Kidney epithelial cell (primary cell): ENCODE measurements at places on chromosomes 5 and 9.
A peak's percentile ranks its signal among the peaks of the same experiment; 100 is the strongest.

GRCh38 chr5:180352116-180353047 lies 754 bp downstream of the GFPT2 start:
- no peak for DNase-seq

GRCh38 chr5:1662559-1663085 lies 137.0 kb downstream of the MRPL36 start:
- DNase-seq: no peak

GRCh38 chr9:109499093-109499630 lies 1.1 kb upstream of the PTPN3 start:
- DNase-seq: no peak

- DNase-seq: peak; percentile 4
Measured at GRCh38 chr9:13083963-13084528, 195.4 kb downstream of the MPDZ start.

DNA sequence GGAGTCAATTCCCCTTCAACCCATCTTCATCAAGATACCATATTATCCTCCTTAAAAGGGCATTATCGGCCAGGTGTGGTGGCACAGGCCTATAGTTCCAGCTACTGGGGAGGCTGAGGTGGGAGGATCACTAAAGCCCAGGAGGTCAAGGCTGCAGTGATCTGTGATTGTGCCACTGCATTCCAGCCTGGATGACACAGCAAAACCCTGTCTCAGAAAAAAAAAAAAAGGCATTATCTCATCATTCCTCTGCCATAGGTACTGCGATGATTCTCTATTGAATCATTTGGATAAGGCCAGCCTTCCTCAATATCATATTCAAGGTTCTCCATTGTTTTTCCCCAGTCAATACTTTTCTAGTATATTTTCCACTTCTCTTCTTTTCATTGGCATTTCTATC lies 39.2 kb upstream of the RAB3C start:
- no peak for DNase-seq

DNA sequence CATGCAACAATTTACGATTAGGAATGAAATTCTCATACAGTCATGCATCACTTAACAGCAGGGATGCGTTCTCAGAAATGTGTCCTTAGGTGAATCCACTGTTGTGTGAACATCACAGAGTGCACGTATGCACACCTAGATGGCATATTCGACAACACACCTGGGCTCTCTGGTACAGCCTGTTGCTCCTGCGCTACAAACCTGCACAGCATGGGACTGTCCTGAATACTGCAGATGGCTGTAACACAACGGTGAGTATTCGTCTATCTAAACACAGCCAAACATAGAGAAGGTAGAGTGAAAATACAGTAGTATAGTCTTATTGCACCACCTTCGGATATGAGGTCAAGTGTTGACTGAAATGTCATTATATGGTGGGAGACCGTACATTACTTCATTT lies 44.0 kb upstream of the LCP2 start:
- no peak for DNase-seq

GRCh38 chr9:114733816-114734215 lies 51.8 kb upstream of the TEX48 start:
- DNase-seq: no peak

DNA sequence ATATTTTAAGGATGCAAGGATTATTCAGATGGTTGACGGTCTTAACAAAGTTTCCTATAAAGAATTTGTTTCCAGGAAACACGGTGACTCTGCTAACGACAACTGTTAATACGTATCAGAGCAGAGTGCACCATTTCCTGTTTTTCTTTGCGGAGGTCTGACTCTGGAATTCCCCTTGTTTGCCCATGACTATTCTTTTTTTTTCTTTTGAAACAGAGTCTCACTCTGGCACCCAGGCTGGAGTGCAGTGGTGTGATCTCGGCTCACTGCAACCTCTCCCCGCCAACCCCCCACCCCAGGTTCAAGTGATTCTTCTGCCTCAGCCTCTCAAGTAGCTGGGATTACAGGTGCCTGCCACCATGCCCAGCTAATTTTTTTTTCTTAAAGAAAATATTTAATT lies 115.9 kb downstream of the CDC42SE2 start:
- peak; percentile 66 for DNase-seq

- no peak for DNase-seq
Measured at GRCh38 chr9:122368642-122369041, 2.2 kb upstream of the PTGS1 start.

DNA sequence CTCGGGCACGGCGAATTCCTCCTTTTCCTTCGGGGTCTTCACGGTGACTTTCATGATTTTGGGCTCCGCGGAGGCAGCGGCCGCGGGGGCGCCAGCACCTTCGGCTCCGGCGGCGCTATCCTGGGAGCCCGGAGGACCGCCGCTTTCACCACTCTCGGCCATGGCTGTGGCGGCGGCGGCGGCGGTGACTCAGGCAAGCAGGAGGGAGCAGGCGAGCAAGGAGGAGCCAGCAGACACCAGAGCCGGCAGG lies 315 bp downstream of the UBQLN1 start:
- peak; percentile 29 for DNase-seq

- DNase-seq: no peak
Measured at GRCh38 chr9:87751423-87751822, 25.5 kb downstream of the CTSL start.

- DNase-seq: no peak
Measured at GRCh38 chr5:1378866-1379659, 34.2 kb upstream of the CLPTM1L start.

DNA sequence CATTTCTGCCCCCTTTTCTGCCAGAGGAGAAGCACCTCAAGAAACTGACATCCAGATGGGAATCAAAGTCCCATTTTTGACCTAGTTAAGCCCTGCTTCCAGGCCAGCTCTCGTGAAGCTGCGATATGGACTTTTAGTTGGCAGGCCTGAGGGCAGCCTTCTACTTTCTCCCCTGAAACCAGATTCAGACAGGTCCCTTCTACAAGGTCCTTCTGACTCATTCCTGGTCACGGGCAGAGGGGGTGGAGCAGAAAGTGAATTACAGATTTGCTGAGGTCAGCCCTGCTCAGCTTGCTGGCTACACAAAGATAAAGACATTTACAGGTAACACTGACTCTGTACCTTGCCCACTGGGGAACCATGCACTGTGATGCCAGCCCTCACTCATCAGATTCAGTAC lies 52.8 kb upstream of the TUT7 start:
- DNase-seq: peak; percentile 61

DNA sequence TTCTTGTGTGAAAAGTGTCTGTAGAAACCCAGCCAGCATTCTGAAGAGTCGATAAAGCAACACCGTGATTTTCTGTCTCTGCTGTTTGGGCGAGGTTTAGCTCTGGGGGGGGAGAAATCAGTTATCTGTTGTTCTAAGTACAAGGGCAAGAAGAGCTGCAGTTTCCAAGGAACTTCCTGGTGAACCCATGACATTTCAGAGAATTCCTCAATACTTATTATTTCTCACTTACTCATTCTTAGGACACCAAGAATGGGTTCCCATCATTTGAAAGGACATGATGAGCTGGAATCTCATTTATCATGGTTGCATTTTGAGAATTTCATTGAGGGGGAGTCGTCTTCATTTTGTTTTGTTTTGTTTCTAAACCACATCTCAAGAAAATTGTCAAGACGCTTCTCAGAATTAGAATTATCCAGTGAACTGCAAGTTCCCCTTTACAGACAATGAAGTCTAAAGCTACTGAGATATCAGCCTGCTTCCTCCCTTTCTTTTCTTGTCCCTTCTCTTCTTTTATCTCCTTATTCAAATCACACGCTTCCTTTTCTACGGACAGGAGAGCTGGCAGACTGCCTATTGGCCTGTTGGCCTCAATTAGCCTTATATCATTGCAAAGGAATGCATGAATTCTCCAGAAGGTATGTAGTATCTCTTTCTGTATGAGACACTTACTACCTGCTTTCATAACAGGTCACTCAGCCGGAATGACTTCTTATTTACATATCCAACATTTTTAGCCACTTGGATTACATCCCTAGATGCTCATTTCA lies 53.7 kb downstream of the ZNF462 start:
- peak; percentile 88 for DNase-seq

DNA sequence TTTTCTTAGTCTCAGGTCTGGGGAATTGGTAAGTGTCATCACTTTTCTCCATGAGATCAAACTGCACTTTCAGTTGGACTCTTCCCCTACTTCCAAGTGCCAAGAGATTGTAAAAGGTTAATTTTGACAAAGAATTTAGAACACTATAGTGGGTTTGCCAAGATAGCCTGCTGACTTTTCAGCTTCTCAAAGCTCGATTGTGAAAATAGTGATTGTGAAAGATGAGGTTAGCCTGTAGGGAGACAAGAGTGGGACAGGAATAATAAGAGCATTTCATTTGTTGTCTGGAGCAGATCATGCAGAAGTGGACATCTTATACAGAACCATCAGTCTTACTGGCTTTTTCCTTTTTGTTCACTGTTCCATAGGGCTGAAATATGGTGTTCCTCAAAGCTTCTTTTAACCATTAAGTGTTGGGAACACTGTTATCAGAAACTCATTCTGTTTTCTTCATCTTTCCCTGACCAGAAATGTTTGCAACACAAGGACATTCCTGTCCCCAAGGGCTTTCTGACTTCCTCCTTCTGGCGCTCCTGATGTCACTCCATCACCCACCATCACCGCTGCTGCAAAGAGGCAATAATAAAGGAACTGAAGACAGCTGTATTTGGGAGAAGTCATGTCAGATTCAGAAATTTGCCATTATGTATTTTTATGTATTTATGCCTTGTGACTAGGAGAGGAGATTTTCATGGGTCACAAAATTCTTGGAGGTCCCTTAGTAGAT lies 11.6 kb upstream of the SPTAN1 start:
- DNase-seq: no peak

DNA sequence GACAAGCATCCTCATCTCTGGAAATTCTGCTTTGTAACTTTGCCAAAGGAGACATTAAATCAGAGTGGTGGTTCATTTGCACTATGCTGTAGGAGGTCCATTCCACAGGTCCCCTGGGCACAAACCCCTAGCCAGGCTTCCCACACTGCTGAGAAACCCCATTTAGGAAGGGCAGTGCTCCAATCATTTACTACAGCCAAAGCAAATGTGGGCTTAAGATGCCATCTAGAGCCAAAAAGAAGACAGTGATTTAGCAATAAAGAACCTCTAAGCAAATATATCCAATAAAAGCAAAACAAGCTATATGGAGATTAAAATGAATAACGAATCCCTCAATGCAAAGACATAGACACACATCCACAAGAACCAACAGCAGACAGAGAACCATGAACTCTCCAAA lies 129.0 kb upstream of the ALDH1B1 start:
- DNase-seq: no peak

DNA sequence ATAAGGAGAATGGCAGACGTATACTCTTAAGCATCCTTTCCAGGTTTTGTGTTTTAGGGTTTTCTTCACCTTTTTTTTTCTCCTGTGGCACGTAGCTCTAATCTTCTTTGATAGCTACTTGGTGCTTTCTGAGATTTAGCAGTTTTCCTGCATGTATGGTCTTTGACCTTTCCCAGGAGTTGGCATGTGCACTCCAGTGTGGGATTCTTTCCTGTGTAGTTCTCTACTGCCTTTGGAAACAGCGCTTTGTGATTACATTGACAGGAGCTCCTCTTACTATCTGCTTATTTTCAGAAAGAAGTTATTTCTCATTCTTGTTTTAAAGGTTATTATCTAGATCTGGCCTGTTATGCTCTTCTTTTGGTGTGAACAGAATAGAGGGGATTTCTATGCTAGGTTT lies 65.5 kb downstream of the UNC13B start:
- DNase-seq: no peak

DNA sequence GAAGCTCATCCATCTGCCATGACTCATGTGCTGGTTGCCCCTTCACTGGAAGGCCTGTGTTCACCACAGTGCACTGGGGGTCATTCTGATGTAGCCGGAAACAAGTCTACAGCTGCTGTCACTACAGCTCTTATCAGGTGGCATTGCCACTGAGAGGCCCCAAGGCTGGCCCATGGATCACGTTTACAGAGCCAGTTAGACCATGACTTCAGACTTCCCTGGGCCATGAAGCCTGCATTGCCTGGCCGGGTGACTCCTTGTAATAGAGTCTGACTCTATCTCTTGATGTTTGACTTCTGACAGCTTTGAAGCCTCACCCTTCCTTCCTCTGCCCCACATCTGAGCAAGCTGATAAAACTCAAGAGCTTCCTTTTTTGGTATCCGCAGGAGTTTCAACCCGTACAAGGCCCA lies 473.5 kb upstream of the DAP start:
- no peak for DNase-seq

DNA sequence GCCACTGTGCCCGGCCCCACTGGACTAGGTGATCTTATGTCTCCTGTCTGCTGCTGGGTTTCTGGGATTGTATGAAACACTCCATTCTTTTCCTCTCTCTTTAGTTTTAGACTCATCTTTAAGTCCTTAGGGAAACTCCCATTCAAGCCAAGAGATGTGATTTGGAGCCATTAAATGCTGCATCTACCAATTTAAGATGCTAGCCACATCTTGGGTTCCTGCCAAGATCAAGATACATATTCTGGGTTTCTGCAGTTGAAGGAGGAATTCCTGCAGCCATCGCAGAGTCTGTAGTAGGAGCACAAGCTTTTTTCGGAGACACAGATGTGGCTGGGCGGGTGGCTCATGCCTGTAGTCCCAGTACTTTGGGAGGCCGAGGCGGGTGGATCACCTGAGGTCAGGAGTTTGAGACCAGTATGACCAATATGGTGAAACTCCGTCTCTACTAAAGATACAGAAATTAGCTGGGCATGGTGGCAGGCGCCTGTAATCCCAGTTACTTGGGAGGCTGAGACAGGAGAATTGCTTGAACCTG lies 23.2 kb downstream of the STXBP1 start:
- no peak for DNase-seq

- no peak for DNase-seq
Measured at GRCh38 chr5:61256474-61256873, 75.6 kb upstream of the ZSWIM6 start.

- peak; percentile 60 for DNase-seq
Measured at GRCh38 chr5:120454094-120454798, 9.9 kb upstream of the PRR16 start.

DNA sequence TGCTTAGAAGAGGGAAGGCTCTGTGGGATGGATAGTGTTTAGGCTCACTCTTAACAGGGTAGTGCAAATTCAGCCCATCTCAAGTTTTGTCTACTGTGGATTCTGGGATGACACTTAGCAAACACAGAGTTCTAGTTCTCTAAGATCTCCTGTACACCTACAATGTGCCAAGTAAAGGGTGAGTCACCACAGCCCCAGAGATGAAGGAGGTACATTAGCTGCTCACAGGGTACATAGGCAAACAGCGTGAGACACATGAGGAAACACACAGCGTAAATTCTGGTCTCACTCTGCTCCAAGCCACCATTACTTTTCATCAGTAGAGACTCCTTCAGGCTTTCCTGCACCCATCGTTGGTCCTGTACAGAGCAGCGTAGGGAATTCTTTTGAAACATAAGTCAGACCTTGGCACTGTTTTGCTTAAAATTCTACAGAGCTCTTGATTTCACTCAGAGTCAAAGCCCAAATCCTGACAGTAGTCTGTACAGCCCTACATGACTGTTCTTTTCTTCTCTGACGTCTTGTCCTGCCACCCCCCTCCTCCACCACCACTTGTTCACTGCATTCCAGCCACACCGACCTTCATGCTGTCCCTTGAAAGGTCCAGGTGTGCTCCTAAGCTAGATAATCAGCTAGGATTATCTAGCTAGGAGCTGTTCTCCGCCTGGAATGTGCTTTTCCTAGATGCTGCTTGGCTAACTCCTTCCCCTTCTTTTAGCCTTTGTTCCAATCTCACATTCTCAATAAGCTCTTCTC lies 8.7 kb downstream of the ASTN2 start:
- no peak for DNase-seq

GRCh38 chr5:78505860-78506259 lies 142.7 kb downstream of the LHFPL2 start:
- no peak for DNase-seq
